Erythroblast (primary cell): ENCODE measurements at places on chromosomes 1 and 21.
A peak's percentile ranks its signal among the peaks of the same experiment; 100 is the strongest.

GRCh38 chr1:145846201-145846612 is 777 bp downstream of the NUDT17 start:
- peak; percentile 68 for DNase-seq

DNA sequence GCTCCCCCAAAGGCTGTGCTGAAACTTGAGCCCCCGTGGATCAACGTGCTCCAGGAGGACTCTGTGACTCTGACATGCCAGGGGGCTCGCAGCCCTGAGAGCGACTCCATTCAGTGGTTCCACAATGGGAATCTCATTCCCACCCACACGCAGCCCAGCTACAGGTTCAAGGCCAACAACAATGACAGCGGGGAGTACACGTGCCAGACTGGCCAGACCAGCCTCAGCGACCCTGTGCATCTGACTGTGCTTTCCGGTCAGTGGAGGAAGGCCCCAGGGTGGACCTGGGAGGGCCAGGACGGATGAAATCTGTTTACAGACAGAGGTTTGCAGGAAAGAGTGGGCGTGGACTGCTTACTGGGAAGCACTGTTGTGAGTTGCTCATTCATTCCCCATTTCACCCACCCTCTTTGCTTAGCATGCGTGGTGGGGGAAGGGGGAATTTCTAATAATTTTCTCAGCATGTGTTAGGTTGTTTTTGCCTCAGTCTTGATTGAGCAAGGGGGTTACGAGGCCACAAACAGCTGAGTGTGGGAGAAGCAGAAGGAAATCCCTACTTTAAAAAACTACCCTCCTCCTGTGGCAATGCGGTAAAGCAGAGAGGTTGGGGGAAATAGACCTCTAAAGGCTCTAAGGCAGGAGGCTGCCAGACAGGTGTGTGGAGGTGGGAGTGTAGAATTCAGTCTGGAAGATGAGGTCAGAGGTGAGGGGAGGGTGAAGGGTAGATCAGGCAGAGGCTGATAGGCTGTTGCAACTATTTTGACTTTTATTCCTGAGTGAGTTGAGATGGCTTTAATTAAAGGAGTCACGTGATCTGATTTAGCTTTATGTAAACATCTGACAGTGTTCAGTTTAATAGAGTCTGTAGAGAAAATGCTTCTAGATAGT is 1.3 kb downstream of the FCGR2A start:
- no peak for DNase-seq

DNA sequence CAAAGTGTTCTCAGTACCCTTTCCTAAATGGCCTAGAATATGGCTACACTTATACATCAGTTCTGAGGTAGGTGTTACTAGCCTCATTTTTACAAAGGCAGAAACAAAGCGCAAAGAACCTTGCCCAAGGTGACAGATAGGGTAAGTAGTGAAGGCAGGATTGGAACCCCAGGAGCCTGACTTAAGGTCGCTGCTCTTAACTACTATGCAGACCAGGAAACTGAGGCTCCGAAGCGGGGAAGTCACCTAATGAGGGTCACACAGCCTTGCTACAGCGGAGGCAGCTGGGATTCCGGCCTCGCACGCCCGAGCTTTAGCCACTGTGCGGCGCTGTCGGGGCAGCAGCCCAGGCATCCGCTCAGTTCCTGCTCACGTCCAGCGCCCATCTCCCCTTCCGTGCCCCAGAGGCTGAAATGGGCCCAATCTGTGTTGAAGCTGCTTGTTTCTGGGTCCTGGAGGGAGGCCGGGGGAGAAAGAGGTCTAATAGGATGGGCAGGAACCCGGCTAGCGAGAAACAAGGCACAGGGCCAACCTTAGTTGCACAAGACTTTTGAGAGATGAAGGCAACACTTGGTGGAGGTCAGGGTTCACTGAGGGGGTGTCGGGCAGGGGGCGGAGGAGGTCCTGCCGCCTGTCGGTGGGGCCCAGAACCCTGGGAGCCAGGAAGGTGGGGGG is 1.4 kb upstream of the FOXD2 start:
- peak; percentile 73 for DNase-seq

- no peak for DNase-seq
Measured at GRCh38 chr1:204630132-204630905, 55.2 kb downstream of the LRRN2 start.

GRCh38 chr1:160624464-160624863 is 22.4 kb downstream of the SLAMF1 start:
- no peak for DNase-seq

- DNase-seq, result peak; percentile 88
Measured at GRCh38 chr1:20008391-20008841, 29.0 kb upstream of the PLA2G2A start.

- no peak for DNase-seq
Measured at GRCh38 chr1:41286992-41287391, 44.9 kb upstream of the SCMH1 start.

DNA sequence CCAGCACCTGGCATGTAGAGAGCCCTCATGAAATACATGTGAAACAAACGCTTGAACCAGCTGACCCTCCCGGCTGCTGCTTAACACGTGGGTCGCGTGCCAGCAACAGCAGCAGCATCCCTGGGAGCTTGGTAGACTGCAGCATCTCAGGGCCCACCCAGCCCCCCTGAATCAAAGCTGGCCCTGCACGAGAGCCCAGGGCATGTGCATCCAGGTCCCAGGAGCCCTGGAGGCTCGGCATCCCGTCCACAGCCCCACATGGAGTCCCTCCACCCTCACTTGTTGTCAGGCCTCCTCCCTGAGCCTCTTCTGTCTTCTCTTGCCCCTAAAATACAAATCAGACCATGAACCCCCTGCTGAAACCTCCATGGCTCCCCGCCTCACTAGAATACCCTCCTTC is 123.1 kb downstream of the MATN1 start:
- no peak for DNase-seq
